ENCODE measurements at places on chromosomes 4 and X.
A peak's percentile ranks its signal among the peaks of the same experiment; 100 is the strongest.

GRCh38 chrX:1673337-1673736 lies 58.5 kb downstream of the ASMT start:
- DNase-seq: peak; percentile 30

DNA sequence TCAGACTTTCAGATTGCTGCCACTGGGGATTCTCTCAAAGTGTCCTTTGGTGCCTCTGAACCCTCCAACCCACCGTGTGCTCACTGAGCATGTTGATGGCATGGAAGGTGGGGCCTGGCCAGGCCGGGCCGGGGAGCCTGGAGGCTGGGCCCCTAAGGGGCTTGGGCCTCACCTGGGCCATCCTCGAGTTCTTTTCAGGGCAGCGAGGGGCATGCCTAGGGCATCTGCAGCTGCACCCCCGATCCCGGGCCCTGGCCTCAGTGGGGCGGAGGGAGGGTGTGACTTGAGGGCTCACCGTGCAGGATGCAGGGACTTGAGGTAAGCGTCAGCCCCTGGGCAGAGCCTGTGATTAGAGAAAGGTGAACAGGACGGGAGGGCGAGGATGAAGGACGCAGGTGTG lies 1.6 kb upstream of the SH3TC1 start:
- no peak for DNase-seq

DNA sequence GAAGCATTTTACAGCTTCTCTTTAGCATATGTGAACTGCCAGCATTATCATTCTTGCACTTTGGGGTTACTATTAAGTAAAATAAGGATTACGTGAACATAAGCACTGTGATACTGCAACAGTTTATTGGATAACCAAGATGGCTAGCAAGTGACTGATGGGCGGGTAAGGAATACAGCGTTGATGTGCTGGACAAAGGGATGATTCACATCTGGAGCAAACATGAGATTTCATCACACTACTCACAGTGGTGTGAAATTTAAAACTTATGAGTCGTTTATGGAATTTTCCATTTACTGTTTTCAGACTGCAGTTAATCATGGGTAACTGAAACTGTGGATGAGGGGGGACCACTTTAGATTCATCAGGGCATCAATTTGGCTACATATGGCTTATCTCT lies 16.0 kb downstream of the NBDY start:
- DNase-seq: no peak

- no peak for DNase-seq
Measured at GRCh38 chr4:75848891-75849290, 53.4 kb downstream of the PPEF2 start.

DNA sequence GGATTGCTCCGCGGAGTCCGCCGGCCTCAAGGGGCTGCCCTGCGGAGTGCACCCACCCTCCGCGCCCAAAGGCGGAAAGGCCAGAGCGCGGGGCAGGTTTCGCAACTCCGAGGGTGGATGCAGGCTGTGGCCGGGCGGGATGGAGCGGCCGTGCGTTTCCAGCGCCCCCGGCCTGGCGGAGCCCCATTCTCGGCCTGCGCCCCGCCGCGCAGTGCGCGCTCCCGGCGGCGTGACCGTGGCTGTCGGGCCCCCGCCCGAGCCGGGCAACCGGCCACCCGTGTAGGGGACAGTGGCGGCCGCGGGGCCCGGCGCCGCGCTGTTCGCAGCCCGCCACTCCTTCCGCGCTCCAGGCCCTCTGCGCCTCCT lies 331 bp downstream of the SETD7 start:
- DNase-seq: no peak

DNA sequence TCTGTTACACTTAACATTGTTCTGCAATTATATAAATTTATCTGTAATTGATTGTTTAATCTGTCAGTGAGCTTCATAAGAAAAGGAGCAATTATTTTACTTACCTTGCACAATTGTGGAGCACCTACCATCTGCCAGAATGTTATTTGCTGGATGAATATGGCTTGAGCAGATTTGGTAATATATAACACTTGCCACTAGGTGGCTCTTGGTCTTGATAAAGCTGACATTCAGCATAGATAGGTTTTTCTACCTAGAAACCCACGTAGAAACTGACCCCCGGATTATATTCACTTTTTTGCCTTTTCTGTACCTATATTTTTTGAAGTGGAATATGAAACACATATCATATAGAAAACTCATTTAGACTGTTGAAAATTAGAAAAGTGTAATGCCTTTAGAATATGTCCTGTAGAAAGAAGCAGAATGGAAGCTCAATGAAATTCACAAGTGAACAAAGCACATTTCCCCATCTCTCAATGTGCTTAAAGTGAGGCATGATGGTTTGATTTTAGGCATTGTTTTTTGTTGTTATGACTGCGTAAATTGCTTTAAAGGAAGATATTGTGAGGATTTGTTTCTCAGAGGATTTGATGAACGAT lies 9.5 kb downstream of the RBPJ start:
- DNase-seq: no peak

GRCh38 chr4:83124111-83124780 lies 9.7 kb upstream of the PLAC8 start:
- no peak for DNase-seq

GRCh38 chrX:71941776-71942175 lies 31.1 kb downstream of the NHSL2 start:
- DNase-seq: no peak

DNA sequence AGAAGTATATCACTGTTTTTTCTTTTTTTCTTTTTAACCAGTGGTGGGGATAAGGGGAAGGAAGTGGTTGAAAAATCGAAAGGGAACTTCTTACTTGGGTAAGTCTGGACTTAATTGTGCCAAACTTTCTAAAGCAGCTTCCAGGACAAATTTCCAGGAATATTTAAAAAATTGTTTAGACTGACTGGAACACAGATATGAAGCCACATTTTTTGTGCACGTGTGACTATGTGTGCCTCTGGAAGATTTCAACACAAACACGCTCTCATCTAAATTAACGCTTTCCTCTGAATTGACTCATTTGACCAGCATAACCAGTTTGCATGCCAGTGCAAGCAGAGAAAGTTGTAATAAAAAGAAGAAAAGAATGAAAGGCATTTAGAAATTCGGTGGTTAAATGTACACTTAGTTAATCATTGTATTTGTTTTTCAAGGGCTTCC lies 18.8 kb upstream of the YTHDC1 start:
- no peak for DNase-seq

GRCh38 chrX:87160435-87161010 lies 357.1 kb upstream of the KLHL4 start:
- no peak for DNase-seq

DNA sequence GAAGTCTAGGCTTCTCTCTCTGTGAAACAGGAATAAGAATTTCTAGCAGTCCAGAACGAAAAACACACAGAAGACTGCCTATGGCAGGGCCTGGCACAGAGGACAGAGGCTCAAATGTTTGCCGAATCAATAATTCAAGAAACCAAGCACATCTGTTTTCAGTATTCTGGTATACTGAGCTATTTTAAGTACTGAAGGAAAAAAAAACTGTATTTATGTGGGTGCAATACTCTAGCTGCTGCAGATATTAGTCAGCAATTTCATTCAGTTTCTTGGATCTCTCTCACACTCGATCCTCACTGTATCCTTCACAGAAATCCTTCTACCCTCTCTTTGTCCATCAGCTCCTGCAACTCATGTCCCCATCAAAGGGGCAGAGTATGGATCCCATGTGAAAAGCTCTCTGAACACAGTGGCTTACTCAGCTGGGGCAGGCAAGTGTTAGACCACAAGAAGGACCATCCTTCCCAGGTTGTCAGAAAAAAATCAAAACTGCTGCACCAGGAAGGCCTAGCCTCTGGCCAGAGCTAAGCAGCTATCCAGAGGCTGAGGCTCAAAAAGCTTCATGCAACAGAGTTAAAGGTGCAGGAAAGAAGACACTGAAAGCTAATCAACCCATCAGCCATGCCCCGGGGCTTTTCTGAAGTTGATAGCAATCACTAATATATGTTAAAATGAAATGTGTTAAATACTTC lies 9.1 kb upstream of the USO1 start:
- no peak for DNase-seq

GRCh38 chr4:38177641-38178391 lies 217.6 kb downstream of the PTTG2 start:
- peak; percentile 33 for DNase-seq

DNA sequence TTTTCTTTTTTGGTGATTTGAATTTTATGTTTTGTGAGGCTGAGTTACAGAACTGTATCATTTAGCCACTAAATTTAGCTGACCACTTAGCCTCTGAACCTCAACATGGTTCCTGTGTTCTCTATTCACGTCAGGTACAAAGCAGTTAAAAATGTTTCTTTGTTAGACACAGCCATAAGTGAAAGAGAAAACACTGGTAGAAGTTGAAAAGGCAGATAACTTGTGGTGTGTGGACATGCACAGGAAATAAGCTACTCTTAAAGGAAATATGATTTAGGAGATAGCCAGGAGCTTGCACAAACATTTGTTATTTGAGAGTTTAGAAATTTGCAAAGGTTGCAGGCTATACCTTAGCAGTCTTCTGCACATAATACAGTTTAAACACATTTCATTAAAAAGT lies 171.0 kb upstream of the RPS6KA3 start:
- no peak for DNase-seq

DNA sequence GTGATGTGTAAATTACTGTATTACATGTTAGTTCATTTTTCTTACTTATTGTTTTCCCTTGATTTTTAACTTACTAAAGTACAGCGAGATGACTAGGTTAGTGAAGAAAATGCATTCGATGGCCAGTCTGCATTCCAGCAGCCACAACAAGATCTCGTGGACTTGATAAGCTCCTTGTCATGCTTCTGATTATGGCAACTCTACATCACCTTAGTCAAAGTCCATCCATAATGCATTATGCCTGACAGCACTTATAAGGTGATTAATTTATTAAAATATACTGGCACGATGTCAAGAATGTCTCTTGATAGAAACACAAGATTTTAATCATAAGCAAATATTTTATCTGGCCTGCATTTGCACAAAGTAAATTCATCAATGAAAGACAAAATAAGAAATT lies 109.9 kb upstream of the NAP1L5 start:
- no peak for DNase-seq

DNA sequence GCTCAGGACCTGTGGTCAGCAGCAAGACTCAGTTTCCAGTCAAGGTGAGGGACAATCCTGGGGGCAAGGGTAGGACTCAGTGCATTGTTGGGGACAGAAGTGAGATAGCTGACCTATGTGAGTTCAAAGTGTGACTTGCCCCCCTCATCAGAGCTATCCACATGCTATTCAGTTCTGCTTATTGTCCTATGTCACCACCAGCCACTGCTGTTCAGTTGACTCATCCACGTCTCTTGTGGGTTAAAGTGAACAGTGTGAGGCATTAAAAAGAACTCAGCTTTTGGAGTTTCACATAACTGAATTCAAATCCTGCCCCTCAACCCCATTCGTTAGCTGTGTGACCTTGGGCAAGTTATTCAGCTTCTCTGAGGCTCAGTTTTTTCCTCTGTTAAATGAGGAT lies 4.4 kb upstream of the APLN start:
- no peak for DNase-seq

DNA sequence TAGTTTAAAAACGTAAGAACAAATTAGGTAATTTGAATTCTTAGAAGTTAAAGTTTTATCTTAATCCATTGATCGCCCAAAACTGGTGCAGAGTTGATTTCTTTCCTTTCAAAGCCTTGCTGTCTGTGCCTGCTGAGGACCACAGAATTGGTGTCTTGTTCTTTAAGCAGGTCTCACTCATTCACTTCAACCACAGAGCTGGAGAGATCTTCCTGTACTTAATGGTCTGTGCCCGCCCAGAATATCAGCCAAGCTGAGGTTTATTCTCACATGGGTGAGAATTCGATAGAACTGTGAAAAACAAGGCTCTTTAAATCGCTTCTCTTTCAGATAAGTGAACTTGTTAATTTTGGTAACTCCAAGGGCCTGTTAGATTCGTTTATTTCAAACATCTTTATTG lies 31.6 kb downstream of the DCUN1D4 start:
- DNase-seq: no peak

DNA sequence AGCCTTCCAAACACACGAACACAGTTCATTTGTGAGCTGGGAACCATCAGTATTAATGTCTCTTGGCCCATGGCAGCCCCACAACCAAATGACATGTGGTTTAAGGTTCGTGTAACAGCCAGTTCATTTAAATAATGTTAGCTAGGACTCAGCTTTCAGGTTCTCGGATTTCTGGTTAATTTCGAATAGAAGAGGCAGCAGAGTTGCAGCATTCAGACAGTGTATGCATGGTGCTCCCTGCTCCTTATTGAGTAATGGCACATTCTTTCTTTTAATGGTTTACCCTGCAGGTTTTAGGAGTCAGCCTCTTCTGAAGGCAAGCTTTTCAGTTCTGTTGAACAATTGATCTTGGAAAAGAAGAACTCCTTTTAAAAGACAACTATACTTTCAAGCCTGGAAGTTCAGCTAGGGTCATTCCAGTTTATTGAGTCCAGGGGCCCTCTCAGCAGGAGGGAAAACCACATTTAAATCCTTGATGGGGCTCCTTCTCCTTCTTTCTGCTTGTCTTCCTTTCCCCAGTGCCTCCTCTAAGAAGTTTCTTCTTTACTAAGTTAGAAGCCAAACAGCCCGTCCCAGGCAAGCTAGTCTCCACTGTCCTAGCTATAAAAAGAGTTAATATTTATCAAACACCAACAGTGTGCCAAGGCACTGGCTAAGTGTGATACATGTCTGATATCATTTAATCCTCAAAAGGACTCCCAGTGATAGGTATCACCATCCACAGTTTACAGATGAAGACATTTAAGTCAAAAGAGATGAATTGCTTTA lies 5.0 kb upstream of the RNF175 start:
- DNase-seq: no peak

- no peak for DNase-seq
Measured at GRCh38 chr4:116866106-116866505, 219.3 kb downstream of the TRAM1L1 start.

DNA sequence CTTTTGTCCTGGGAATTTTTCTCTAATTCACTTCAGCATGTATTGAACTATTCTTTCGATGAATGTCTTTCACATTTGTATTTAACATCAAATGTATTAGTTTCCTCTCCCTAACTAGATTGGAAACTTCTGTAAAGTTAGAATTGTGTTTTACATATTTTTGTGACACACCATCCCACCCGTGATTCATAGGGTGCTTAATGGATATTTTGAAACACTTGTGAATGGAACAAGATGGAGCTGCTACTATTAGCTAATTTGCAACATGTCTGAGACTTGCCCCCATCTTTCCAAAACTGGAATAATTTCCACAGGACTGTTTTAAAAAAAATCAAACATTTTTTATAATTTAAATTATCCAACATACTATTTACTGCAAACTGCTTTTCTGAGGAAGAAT lies 30.2 kb upstream of the GNPDA2 start:
- no peak for DNase-seq

DNA sequence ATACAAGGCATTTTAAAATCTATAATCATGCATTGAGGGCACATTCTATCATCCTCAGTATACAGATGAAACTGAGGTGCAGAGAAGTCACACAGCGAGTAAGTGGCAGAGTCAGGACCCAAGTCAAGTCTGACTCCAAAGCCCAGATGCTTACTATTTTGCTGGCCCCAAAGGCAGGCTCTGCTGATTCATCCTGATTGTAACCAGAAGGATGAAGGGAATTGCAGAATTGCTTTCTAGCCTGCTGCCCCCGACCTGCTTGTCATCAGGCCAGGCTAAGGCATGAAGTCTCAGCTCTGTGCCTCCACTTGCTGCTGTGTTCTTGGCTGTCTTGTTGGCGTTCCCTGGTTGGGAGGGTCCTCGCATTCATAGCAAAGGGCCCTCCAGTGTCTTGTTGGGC lies 62.7 kb downstream of the SLC9A6 start:
- DNase-seq: no peak

Measured in activated CD4-positive, alpha-beta T cell treated with anti-CD3 and anti-CD28 coated beads, Interleukin-2, amount 50 U/mL, for 4 hours (primary cell).